ENCODE measurements at places on chromosomes 4 and X.

- no peak for DNase-seq
Measured at GRCh38 chrX:37824491-37825214, 22.7 kb downstream of the DYNLT3 start.

DNA sequence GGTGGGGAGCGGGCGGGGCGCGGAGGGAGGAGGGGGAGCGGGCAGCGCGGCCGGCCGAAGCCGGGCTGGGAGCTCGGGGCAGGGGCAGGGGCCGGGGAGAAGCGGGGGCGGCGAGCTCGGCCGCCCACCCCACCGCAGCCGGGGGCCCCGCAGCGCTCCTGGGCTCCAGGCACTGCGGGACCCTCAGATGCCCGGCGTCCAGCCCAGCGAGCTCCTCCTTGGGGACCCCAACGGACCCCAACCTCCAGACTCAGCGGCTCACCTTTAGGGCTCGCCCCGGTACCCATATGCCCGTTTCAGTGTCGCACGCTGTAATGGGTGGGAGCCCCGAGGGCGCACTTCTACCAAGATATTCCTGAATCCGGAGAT is 357 bp upstream of the ADGRG2 start:
- DNase-seq = no peak

- DNase-seq = peak; percentile 55
Measured at GRCh38 chr4:41887821-41888686, 47.2 kb upstream of the TMEM33 start.

- DNase-seq = no peak
Measured at GRCh38 chrX:103779141-103779789, 2.6 kb downstream of the PLP1 start.

DNA sequence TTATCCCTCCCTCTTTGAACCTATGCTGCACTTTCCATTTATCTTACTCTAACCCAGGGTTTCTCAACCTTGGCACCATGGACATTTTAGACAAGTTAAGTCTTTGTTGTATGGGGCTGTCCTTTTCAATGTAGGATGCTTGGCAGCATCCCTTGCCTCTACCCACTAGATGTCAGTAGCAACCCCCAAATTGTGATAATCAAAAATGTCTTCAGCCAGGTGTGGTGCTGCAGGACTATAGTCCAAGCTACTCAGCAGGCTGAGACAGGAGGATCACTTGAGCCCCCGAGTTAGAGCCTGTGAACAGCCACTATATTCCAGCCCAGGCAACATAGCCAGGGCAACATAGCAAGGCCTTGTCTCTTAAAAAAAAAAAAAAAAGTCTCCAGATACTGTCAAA is 7.0 kb downstream of the LRCH2 start:
- DNase-seq = peak; percentile 0

Data from Kasumi-1 (cell line).